Activated T-helper 1 cell treated with Interleukin-2 at 50 U/mL for 16 hours (primary cell): ENCODE measurements at places on chromosomes 2 and 18.
A peak's percentile ranks its signal among the peaks of the same experiment; 100 is the strongest.

DNA sequence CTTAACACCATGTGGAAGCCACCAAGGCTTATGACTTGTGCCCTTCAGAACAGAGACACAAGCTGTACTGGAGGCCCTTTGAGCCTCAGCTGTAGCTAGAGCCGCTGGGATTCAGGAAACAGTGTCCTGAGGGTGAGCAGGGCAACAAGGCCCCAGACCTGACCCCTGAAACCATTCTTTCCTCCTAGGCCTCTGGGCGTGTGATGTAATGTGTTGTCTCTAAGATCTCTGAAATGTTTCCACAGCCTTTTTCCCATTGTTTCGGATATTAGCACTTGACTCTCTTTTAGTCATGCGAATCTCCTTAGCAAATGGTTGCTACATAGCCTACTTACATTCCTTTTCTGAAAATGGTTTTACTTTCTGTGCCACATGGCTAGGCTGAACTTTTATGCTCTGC is 114.9 kb downstream of the CD8B2 start:
- DNase-seq = no peak

- DNase-seq = no peak
Measured at GRCh38 chr2:65434592-65435241, 2.3 kb upstream of the SPRED2 start.

- DNase-seq = no peak
Measured at GRCh38 chr2:200944467-200945394, 18.7 kb downstream of the ORC2 start.

DNA sequence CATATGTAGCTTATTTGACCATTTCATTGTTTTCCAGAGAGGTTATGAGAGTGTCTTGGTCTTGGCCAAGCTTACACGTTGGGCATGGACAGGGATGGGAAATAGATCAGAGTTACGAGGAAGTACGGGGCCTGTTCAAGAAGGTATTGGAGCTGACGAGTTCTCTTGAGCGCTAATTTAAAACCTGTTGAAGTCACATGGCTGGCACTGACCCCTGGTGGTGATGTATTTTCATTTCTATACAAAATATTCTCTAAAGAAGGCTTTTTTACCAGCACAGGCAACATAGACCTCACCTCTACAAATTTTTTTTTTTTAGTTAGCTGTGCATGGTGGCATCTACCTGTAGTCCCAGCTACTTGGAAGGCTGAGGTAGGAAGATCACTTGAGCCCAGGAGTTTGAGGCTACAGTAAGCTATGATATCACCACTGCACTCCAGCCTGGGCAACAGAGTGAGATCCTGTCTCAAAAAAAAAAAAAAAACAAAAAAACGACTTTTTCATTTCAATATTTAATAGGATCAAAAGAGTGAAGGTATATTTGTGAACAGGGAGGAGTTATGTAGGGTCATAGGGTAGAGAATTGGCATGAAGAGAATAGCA is 19.6 kb downstream of the UGP2 start:
- DNase-seq = peak; percentile 13

- no peak for DNase-seq
Measured at GRCh38 chr2:142649581-142649980, 227.9 kb upstream of the KYNU start.

DNA sequence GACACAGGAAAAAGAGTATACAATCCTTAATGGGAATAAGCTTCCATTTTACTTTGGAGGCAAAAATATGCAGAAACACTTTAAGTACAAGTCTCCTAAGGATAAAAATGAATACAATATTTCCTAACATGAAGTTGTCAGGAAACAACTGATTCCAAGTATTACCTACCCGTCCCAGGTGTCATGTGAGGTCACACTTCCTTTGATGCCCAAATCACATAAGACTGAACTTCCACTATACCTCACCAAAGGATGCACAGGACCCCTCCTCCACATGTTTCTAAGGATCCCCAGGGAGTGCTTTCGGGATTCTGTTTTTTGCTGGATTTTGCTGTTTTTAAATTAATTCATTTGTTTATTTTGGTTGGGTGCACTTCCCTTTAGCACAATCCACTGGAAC is 438.5 kb upstream of the TCF4 start:
- no peak for DNase-seq

- DNase-seq = no peak
Measured at GRCh38 chr2:16464641-16465040, 201.0 kb downstream of the CYRIA start.

GRCh38 chr2:102615620-102616436 is 3.5 kb upstream of the SLC9A2 start:
- no peak for DNase-seq

DNA sequence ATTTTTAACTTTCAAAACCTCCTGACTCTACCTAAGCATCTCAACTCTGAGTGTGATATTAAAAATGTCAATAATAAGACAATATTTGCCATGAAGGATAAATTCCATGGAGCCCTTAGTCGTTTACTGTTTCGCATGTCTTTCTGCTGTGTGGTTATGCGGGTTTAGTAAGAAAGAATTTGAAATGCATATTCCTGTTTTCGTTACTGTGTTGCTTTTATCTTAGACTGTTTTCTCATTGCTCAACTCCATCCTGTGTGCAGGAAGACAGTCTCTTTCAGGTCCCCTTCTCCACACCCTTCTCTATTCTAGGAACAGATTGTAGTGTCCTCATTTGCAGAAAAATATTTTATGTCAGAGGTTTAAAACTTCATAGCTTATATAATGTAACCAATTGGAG is 82.5 kb upstream of the MAP3K20 start:
- DNase-seq = no peak
